A549 treated with ZK216348 at 1 μM for 4 hours (cell line): ENCODE measurements at places on chromosomes 3 and 15. TPM values are rescaled to one million over a fixed set of nuclear protein-coding genes. Genes with fewer than 3 reads are reported as not detected.

Gene PRRT3
- 0.66 to 1.8 TPM (median 1.5 TPM) in 5 replicates for total RNA-seq

Gene CILP
- total RNA-seq = 0.07 to 0.09 TPM (median 0.08 TPM) in 5 replicates

Gene RTP1
- not detected in 5 replicates for total RNA-seq

Gene TRIM71
- not detected in 5 replicates for total RNA-seq

Gene TPRG1
- 0.09 to 0.40 TPM (median 0.25 TPM) in 4 of 5 replicates, not detected in the other for total RNA-seq

Gene REC114
- not detected in 5 replicates for total RNA-seq

Gene TMEM266
- total RNA-seq = 0.07 to 0.19 TPM (median 0.13 TPM) in 5 replicates

Gene CCR8
- not detected in 5 replicates for total RNA-seq

Gene NMNAT3
- total RNA-seq = 1.0 to 2.1 TPM (median 1.7 TPM) in 5 replicates

Gene DNASE1L3
- total RNA-seq = not detected in 5 replicates

Gene PSMA4
- total RNA-seq = 357 to 577 TPM (median 387 TPM) in 5 replicates

Gene DAZL
- not detected in 5 replicates for total RNA-seq

Gene FBXO40
- not detected in 5 replicates for total RNA-seq

Gene MAP6D1
- 4.0 to 7.8 TPM (median 6.9 TPM) in 5 replicates for total RNA-seq

Gene KLF15
- 0.11 to 0.30 TPM (median 0.13 TPM) in 5 replicates for total RNA-seq

Gene MESD
- total RNA-seq = 37.0 to 41.9 TPM (median 38.5 TPM) in 5 replicates

Gene BMF
- 0.87 to 1.6 TPM (median 1.1 TPM) in 5 replicates for total RNA-seq

Gene CPNE9
- total RNA-seq = 0.14 to 0.30 TPM (median 0.21 TPM) in 3 of 5 replicates, not detected in the others

Gene CFAP100
- total RNA-seq = not detected in 5 replicates

Gene MESP2
- 0.44 to 0.95 TPM (median 0.65 TPM) in 4 of 5 replicates, not detected in the other for total RNA-seq

Gene WDR82
- total RNA-seq = 45.4 to 57.8 TPM (median 50.5 TPM) in 5 replicates

Gene CTXND1
- total RNA-seq = not detected in 5 replicates

Gene CASR
- not detected in 5 replicates for total RNA-seq

Gene GAP43
- total RNA-seq = not detected in 5 replicates

Gene SLC28A2
- total RNA-seq = not detected in 5 replicates

Gene PLIN1
- total RNA-seq = 0.09 to 0.11 TPM (median 0.10 TPM) in 3 of 5 replicates, not detected in the others

Gene THBS1
- 33.6 to 57.1 TPM (median 44.2 TPM) in 5 replicates for total RNA-seq

Gene PTH1R
- total RNA-seq = 0.28 to 0.89 TPM (median 0.58 TPM) in 5 replicates

Gene FAIM
- 22.9 to 41.1 TPM (median 24.8 TPM) in 5 replicates for total RNA-seq

Gene KIF15
- 7.4 to 13.3 TPM (median 9.1 TPM) in 5 replicates for total RNA-seq
